SK-N-DZ (cell line): ENCODE measurements at places on chromosomes 2 and 18.
A peak's percentile ranks its signal among the peaks of the same experiment; 100 is the strongest.

DNA sequence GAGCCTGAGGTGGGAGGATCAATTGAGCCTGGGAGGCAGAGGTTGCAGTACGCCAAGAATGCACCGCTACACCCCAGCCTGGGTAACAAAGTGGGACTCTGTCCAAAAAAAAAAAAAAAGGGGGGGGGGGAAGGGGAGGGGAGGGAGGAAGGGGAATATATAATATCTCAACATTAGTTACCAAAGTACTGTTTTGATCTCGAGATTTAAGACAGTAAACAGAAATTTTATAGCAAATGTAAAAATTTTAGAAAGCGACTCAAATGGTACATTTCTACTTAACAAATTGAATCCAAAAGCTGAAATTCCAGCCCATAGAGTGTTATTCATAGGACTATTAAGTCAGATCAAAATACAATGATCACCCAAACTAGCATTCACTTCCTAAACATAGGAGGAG, 60.8 kb downstream of the CWC22 start:
- DNase-seq, result no peak

DNA sequence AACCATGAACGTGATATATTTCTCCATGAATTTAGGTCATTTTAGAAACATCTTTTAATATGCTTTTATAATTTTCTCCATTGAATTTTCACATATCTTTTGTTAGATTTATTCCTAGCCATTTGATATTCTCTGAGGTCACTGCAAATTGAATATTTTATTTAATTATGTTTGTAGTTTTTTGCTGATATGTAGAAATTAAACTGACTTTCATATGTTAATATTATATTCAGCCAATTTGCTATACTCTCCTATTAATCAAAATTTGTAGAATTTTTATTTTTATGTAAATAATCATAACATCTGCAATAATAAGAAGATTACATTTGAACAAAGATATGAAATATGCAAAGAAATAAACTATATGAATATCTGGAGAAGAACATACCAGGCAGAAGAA, 46.9 kb downstream of the RMDN2 start:
- DNase-seq, result no peak

- DNase-seq, result no peak
Measured at GRCh38 chr2:235468978-235469655, 24.7 kb upstream of the AGAP1 start.

GRCh38 chr2:217510771-217511291, 492.0 kb downstream of the TNS1 start:
- peak; percentile 80 for DNase-seq

DNA sequence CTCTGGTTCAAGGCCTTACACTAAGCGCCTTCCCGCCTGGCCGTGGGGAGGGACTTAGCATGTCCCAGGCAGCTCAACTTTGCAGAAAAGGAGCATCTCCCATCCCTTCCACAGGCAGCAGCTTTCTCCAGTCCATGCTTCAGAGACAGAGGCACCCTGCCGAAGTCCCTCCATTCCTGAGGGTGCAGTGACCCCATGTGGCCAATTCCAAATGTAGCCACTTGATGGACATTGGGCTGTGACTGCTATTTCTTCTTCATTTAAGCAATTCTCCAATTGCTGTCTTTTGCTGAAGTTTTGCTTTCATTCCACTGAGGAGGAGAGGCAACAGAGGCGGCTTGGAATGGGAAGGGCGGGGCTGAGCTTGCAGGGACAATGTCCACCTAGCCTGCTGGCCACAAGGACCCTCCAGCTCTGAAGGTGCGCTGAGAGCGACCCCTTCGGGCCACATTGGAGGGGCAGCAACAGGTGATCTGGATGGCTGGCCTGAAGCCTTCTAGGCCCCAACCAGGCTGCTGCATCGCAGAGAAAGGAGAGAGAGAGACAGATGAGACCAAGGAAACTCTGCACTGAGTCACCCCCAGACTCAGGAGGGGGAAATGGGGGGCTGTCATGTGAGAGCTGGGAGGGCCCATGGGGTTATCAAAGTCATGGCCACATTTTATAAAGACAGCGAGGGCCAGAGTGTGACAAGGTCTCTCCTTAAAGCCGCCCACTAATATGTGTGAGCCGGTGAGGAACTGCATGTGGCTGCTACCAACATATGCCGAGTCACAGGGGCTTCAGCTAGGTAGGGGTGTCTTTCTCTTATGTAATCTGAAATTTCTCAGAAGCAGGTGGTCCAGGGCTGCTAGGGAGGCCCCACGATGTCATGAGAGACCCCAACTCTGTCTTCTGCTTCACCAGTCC, 61.3 kb downstream of the LONRF2 start:
- DNase-seq, result peak; percentile 83

- DNase-seq, result no peak
Measured at GRCh38 chr2:241975593-241976284, 106.2 kb downstream of the RTP5 start.

DNA sequence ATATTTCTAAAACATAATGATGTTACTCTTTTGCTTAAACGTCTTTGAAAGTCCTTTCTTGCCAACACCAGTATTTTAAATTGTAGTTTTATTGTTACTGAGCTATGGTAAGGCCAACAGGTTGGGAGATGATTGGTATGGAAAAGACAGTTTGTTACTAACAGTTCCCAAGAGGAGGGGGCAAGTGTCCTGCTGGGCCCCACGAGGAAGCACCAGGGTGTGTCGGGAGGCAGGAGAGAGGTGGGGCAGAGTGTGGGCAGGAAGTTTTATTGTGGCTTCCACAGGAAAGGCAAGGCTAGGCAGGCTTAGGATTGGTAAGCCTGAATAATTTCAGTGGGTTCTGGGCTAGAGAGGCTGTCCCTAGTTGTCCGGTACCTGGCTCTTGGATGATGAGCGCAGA, 134.3 kb downstream of the SOCS6 start:
- DNase-seq, result no peak

DNA sequence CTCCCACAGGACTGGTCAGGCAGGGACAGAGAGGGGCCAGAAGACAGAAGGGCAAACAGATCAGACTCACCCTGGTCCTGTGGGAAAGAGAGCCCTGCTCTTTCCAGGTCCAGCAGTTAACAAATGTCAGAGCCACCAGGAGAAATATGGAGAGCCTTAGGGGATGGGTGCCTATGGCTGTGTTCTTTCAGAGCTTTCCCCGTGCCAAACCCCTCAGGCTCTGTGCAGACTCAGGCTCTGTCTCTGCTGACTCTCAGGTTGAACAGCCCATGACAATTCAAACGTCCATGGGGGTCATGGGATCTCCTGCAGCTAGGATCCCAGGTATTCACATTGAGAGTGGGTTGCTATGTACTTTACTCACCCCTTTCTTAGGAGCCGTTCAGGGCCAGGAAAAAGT, 120.8 kb upstream of the ERBB4 start:
- DNase-seq, result no peak

- no peak for DNase-seq
Measured at GRCh38 chr2:148565272-148565894, 79.2 kb upstream of the EPC2 start.

- no peak for DNase-seq
Measured at GRCh38 chr2:85162746-85163301, 29.6 kb downstream of the TCF7L1 start.

GRCh38 chr2:129794540-129794939, 184.9 kb upstream of the RAB6C start:
- no peak for DNase-seq

DNA sequence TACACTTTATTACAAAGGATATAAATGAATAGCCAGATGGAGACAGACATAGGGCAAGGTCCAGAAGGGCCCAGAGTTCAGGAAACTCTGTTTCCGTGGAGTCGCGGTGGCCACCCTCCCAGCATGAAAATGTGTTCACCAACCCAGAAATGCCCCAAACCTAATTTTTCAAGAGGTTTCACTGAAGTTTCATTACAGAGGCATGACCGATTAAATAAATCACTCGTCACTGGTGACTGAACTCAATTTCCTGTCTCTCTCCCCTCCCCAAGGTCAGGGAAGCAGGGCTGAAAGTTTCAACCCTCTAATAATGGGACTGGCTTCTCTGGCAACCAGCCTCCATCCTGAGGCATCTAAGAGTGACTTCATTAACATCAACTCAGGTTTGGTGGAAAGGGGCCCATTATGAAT, 22.4 kb downstream of the USP40 start:
- no peak for DNase-seq

DNA sequence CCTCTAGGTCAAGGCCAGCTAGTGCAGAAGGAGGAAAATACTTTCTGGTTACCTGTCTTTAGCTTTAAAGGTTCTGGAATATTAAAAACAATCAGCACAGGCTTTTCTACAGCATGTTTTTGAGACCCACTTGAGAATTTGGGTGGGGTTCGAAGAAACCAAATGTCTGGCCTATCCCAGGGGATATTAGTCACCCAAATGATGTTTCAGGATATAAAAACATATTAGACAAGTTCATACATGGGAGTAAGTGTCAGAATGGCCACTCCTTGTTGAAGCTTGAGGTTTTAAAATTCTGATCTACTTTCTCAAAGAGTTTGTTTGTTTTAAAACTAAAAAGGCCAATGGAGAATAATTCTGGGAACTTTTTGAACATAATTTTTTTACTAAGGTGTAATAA, 158.6 kb upstream of the DLX2 start:
- no peak for DNase-seq

DNA sequence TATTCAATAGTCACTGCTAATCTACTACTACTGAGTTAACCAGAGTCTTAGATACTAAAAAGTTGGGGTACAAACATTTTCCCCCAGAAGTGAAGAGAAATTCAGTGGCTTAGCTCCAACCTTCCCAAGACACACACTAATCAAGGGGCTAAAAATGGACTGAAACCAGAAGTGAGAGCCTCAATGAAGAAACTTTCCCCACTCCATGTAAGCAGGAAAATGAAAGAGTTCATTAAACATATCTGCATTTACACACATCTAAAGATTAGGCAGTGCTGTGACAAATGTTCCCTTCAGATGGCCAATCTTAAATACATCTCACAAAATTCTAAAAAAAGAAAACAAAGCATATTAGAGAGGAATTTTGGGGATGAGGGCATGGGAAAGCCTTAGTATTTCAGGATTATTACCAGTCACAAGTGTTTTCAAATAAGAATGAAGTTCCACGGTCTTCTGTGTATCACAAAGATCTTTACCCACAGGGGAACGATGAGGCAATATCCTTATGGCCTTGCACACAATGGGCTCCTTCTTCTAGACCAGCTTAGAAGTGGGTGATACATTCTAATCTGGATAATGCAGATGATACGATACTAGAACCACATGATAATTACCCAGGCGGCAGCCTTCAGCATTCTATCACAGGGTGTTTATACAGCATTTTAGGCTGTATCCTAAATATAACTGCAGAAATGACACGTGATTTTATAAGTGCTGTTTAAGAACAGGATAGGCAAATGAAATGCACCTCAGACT, 17.1 kb downstream of the ANKRD44 start:
- no peak for DNase-seq

GRCh38 chr2:46909771-46910419, 5.7 kb downstream of the MCFD2 start:
- no peak for DNase-seq

DNA sequence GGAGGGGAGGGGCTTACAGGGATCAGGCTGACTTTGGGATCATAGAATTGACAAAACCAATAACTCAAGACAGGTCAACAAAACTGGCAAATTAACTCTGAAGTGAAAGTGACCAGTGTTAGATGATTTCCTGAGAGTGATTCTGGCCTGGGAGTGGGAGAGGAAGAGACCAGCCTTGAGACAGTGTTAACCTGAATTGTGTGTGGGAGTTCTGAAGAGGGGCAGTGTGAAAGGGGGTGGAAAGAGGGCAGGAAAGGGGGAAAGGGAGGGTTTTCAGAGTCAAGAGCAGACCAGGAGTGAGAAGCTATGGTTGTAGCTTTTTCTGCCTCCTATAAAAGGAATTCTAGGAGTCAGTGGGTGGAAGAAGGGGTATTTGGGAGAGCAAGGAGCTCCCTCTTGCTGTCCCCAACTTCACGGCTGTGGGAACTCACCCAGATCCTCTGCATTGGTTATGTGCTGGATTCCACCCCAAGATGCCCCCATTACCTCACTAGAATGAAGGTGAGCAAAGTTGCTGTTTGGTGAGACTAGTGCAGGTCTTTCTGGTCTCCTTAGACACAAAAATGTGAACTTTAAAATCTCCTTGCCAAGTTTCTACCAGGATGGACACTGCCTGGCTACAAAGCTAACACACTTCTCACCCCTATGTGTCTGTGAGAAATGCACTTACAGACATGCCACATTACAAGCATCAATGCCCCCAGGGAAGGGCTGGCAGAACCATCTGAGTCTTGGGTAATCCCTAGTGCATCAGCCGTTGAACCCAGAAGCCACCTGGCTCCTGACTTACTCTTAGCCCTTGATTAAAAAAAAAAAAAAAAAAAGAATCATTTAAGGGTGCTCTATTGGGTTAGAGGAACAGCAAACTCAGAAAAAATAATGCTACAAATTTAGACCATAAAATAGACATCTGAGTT, 61.6 kb downstream of the BMP10 start:
- no peak for DNase-seq

DNA sequence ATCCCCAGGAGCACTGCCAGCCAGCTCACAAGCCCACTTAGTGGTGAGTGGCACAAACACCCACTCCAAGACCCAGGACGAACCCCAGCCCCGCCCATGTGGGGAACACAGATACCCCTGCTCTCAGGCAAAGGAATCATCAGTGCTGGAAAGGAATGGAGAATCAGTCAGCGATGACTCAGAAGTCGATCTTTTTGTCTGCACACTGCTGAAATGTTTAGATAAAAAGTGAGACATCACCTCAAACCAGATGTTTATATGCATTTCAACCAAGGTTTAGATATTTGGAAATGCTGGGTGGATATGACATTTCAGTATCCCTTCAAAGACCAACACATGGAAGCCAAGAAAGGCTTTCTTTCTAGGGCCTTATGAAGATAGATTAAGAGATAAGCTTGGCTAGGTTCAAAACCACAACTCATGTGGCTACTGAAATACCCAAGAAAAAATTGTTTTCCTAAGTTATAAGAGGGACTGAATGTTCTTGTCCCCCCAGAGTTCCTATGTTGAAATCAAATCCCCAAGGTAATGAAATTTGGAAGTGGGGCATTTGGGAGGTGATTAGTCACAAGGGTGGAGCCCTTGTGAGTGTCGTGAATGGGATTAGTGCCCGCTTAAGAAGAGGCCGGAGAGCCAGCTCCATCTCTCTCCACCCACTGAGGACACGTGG, 43.7 kb downstream of the POU3F3 start:
- no peak for DNase-seq

DNA sequence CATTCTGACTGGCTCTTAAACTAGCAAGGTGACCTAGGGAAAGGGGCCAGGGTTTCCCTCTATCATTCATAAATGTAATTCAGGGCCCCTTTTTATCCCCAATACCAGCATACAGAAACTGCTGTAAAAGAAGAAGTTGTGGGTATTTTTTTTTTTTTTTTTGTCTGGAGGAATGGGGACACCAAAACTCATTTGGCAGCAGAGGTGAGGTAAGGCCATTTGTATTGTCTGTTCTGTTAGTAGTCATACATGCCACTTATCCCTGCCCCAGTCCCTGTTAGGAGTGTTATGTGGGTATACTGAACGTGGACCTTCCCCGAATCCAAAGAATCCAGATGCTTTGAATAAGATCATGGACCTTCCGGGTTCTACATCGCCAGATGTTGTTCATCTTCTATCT, 1.7 kb downstream of the SEPTIN2 start:
- DNase-seq, result no peak
